ENCODE measurements at places on chromosomes 6 and 20. TPM values are rescaled to one million over a fixed set of nuclear protein-coding genes. Genes with fewer than 3 reads are reported as not detected.

DNA sequence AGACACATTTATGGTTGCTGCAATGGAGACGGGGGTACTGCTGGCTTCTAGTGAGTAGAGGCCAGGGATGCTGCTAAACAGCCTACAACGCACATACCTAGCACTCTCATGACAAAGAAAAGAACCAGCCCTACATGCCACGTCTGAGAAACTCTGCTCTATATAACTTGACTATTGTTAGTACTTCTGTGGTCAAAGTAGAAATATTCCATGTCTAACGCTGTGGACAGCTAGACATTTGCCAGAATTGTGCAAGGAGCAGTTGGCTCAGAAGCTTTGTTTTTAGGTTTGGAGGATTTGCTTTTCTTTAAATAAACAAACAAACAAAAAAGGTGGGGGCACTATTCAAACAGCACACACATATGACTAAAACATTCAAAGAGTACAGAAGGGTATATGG is 20.5 kb downstream of the UBE2V1 start:
- H3K27ac ChIP-seq, result no peak overlapping the region
- peaks cover 71% of the 10 kb centered on the region for H3K36me3 ChIP-seq
- DNase-seq, result no peak

- H3K27ac ChIP-seq, result peak overlapping the region; percentile 62
- peaks cover 24% of the 10 kb centered on the region for H3K4me1 ChIP-seq
- H3K36me3 ChIP-seq, result no peaks in the 10 kb centered on the region
- peak overlapping the region; percentile 17 for H3K4me3 ChIP-seq
- DNase-seq, result no peak
Observed at GRCh38 chr6:18350712-18351111, 36.4 kb upstream of the RNF144B start.

- no peak for DNase-seq
- H3K36me3 ChIP-seq, result peaks cover 17% of the 10 kb centered on the region
- no peaks in the 10 kb centered on the region for H3K4me1 ChIP-seq
- no peaks in the 10 kb centered on the region for H3K27me3 ChIP-seq
- no peak overlapping the region for H3K4me3 ChIP-seq
Observed at GRCh38 chr6:108685970-108686369, 125.3 kb downstream of the FOXO3 start.

BCAS1 gene
- total RNA-seq, result 1.3 TPM

GRCh38 chr6:47375426-47375825 is 65.7 kb upstream of the TNFRSF21 start:
- H3K36me3 ChIP-seq, result no peaks in the 10 kb centered on the region
- H3K27ac ChIP-seq, result no peak overlapping the region
- DNase-seq, result no peak
- no peak overlapping the region for H3K4me3 ChIP-seq
- H3K27me3 ChIP-seq, result peaks cover 12% of the 10 kb centered on the region

GRCh38 chr6:84082689-84083265 is 49.2 kb downstream of the MRAP2 start:
- no peaks in the 10 kb centered on the region for H3K36me3 ChIP-seq
- H3K4me1 ChIP-seq, result no peaks in the 10 kb centered on the region
- no peak overlapping the region for H3K27ac ChIP-seq
- no peak for DNase-seq

- peak overlapping the region; percentile 98 for H3K27ac ChIP-seq
- DNase-seq, result no peak
- peaks cover 83% of the 10 kb centered on the region for H3K4me1 ChIP-seq
Observed at GRCh38 chr6:137219664-137220252, 573 bp upstream of the IFNGR1 start.

MMS22L gene
- total RNA-seq, result 17.9 TPM

- DNase-seq, result no peak
- peaks cover 15% of the 10 kb centered on the region for H3K36me3 ChIP-seq
- H3K4me1 ChIP-seq, result peaks cover 54% of the 10 kb centered on the region
- peaks cover 7% of the 10 kb centered on the region for H3K27me3 ChIP-seq
- peak overlapping the region; percentile 77 for H3K27ac ChIP-seq
Observed at GRCh38 chr20:49186535-49187329, 1.4 kb downstream of the STAU1 start.

MCUR1 gene
- total RNA-seq, result 14.1 TPM

GRCh38 chr20:48626226-48626937 is 201.4 kb downstream of the PREX1 start:
- peaks cover under 1% of the 10 kb centered on the region for H3K4me1 ChIP-seq
- H3K4me3 ChIP-seq, result no peak overlapping the region
- peak overlapping the region; percentile 56 for H3K27ac ChIP-seq
- H3K36me3 ChIP-seq, result peaks cover 72% of the 10 kb centered on the region
- DNase-seq, result no peak
- no peaks in the 10 kb centered on the region for H3K27me3 ChIP-seq

DNA sequence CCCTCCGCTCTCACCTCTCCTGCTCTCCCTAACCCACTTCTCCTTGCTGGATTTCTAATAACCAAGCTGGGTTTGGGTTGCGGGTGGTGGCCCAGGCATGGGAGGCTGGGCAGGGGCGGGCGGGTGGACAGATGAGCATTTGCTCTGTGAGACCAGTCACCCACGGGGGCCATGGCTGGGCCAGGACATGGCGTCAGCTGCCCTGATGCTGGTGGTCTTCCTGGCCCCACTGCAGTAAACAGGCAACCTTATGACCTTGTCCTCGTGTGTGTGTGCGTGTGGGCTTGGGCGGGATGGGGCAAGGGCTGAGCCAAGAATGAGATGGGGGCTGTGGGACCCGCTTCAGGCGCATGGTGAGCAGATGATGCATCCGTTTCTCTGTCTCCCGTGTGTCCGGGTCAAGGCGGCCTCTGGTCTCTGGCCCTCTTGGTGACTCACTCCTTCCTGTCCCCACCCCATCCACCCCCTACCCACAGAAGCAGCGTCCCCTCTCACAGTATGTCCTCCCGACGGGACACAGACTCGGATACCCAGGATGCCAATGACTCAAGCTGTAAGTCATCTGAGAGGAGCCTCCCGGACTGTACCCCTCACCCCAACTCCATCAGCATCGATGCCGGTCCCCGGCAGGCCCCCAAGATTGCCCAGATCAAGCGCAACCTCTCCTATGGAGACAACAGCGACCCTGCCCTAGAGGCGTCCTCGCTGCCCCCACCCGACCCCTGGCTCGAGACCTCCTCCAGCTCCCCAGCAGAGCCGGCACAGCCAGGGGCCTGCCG is 41.4 kb upstream of the MYL9 start:
- peaks cover 74% of the 10 kb centered on the region for H3K36me3 ChIP-seq
- no peak overlapping the region for H3K27ac ChIP-seq
- no peak overlapping the region for H3K4me3 ChIP-seq

GRCh38 chr6:6377621-6378020 is 57.2 kb upstream of the F13A1 start:
- no peak overlapping the region for H3K4me3 ChIP-seq
- peaks cover 4% of the 10 kb centered on the region for H3K4me1 ChIP-seq
- DNase-seq, result no peak

GRCh38 chr20:10647471-10647870 is 26.3 kb downstream of the JAG1 start:
- DNase-seq, result no peak
- H3K4me1 ChIP-seq, result no peaks in the 10 kb centered on the region
- H3K27ac ChIP-seq, result no peak overlapping the region

- no peaks in the 10 kb centered on the region for H3K27me3 ChIP-seq
- no peak for DNase-seq
- H3K36me3 ChIP-seq, result peaks cover 37% of the 10 kb centered on the region
- H3K4me1 ChIP-seq, result no peaks in the 10 kb centered on the region
Observed at GRCh38 chr20:20525756-20526155, 157.9 kb downstream of the INSM1 start.

LTA gene
- 66.0 TPM for total RNA-seq

DNA sequence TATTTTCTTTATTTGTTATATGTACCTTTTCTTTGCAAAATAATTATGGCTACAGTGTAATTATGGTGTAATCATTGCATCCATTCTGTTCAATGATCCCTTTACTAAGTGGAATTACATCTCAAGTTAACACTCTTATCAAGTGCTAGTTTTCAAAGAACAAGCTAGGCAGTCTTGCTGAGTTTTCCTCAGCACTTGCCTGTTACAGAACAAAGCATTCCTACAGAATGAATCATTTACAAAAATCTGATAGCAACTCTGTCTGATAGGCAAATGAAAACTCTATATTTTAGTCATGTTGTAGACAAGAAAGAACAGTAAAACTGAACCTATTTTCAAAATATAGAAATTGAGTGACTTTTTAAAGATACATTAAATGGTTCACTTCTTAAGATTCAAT is 109.8 kb upstream of the POU3F2 start:
- no peak for DNase-seq
- no peaks in the 10 kb centered on the region for H3K36me3 ChIP-seq
- no peaks in the 10 kb centered on the region for H3K4me1 ChIP-seq
- no peak overlapping the region for H3K4me3 ChIP-seq
- no peaks in the 10 kb centered on the region for H3K27me3 ChIP-seq

DNA sequence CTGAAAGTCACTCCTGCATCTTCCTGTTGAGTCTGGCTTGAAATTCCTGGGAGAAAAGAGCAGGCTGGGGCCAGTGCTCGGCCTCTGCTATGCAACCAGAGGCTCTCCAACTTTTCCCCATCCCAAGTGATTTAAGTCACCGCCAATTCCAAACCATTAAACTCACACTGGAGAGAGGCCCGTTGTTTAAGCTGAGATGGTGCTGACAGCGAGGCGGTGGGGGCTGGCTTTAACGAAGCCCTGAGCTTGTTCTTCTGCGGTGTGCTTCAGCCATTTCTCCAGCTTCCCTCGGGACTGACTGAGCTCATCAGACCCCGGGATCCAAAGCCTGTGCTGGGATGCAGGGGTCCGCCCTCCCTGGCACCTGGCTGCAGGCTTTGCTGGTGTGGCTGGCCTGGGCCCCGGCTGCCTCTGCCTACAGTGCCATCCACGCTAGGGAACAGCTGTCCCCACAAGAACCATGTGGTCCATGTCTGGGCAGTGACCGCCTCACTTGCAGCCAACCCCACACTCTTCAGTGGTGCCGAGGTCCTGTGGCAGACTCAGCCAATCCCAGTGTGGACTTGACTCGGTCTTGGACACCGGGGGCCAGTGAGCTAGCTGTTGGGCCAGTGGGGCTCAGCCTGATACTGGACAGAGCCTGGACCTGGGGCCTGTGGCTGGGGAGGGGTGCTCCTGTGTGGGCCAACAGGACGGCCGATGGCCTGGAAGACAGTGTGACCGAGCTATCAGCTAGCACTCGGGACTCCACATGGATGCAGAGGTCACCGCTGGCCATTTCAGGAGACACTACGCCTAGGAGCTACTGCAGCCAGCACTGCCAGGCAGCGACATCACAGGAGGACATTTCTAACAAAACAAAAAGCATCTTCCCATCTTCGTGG is 21.2 kb downstream of the RAMACL start:
- H3K36me3 ChIP-seq, result no peaks in the 10 kb centered on the region
- DNase-seq, result no peak

DNA sequence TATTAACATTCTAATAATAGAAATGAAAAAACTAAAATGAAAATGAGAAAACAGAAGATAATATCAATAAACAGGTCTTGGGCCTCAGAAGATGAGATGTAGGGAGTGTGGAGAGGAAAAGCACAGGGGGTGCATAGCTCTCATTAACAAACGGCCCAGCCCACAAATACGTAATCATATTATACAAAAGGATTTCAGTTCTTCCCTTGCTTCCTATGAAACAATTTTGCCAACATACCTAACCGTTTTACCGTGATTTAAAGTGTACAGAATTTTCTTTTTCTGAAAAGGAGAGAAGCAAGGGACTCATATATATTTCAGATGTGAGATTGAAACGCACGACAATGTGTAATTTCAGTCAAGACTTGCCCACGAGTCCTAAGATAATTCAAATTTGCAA is 136.0 kb downstream of the HFE start:
- peaks cover 6% of the 10 kb centered on the region for H3K36me3 ChIP-seq
- peaks cover 6% of the 10 kb centered on the region for H3K4me1 ChIP-seq
- no peak for DNase-seq
- no peaks in the 10 kb centered on the region for H3K27me3 ChIP-seq
- no peak overlapping the region for H3K4me3 ChIP-seq
- H3K27ac ChIP-seq, result no peak overlapping the region

DNA sequence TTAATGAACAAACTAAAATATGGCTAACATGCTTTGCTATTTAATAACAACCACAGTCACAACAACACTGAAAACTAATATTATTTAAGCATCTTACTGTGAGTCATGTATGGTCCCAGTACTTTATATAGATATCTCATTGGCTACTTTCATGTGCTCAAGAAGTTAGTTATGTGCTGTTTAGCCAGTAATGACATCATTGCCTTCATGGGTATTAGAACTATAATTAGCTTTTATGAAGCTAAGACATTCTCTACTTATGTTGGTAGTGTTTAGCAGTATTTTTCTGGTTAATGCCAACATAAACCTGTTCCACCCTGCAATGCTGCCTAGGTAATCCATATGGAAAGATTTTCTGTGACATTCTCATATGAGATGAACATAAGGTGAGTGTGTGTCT is 56.1 kb downstream of the ADGRG6 start:
- DNase-seq, result no peak
- peaks cover 7% of the 10 kb centered on the region for H3K27me3 ChIP-seq
- H3K27ac ChIP-seq, result no peak overlapping the region
- no peaks in the 10 kb centered on the region for H3K36me3 ChIP-seq
- no peaks in the 10 kb centered on the region for H3K4me1 ChIP-seq

DNA sequence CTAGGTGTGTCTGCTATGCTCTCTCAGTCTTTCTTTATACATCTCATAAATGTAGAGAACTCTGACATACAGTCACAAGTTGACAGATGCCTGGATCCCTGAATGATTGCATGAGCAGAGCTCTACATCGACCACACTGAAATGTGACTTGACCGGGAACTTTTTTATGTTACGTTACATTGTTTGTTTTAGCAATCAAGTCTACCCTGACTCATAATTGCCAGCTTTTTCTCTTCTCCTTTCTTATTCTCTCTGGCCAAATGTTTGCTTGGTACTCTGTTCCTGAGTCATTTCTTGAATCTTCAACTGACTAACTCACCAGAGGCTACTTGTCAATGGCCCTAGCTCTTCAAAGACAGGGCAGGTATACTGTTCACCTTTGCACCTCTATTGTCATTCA is 213.6 kb upstream of the DTNBP1 start:
- H3K4me3 ChIP-seq, result no peak overlapping the region
- H3K27me3 ChIP-seq, result peaks cover under 1% of the 10 kb centered on the region
- DNase-seq, result no peak
- peaks cover 43% of the 10 kb centered on the region for H3K4me1 ChIP-seq
- peak overlapping the region; percentile 44 for H3K27ac ChIP-seq

DNA sequence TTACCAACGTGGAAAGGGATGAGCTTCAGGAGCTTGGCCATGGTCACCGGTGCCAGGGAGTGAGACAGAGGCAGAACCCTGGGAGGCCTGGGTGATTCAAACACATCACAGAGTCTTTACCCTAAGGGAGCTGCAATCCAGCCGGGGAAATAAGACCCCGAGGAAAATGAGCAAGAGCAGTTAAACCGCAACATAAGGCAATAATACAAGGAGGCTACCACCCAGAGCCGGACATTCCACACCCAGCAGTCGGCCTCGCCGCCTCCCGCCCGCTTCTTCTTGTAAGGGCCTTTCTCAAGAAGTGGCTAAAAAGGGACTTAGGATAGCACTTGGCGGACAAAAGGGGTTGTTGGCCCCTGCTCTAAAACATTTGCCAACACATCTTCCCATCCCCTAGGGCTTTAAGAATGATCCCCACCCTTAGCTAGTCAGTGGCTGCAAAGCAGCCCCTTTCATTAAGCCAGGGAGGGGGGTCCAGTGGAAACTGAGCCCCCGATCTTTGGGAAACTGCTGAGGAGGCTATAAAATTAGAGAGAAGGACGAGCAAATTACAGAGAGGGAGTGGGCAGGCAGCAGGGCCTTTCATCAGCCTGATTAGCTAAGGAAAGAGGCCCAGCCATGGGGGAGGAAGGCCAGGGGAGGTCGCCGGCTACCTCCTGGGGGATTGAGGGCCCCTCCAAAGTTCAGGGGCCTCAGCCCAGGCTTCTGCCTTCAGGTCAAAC is 34.3 kb downstream of the SNX5 start:
- peaks cover 4% of the 10 kb centered on the region for H3K27me3 ChIP-seq
- DNase-seq, result no peak
- peaks cover 9% of the 10 kb centered on the region for H3K4me1 ChIP-seq
- no peak overlapping the region for H3K27ac ChIP-seq
- H3K36me3 ChIP-seq, result peaks cover 2% of the 10 kb centered on the region

REV3L gene
- total RNA-seq, result 20.0 TPM
